ENCODE measurements at places on chromosomes 3 and 15.

DNA sequence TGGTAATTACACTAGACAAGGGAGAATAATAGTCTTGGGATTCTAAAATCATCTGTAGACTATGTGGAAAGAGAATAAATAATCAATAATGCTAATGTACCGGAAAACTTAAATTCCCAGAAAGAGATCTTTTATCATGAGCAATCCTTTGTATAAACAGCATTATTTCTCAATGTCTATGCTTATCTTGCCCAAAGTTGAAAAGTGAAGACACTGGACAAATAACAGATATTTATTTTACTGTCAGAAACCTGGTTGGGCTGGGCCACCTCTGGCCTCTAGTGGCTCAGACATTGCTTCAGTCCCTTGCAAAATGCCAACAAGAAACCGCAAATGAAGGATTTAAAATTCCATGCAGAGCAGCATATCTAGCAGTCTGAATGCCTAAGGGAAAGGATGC lies 409.9 kb downstream of the FHIT start:
- DNase-seq = no peak

DNA sequence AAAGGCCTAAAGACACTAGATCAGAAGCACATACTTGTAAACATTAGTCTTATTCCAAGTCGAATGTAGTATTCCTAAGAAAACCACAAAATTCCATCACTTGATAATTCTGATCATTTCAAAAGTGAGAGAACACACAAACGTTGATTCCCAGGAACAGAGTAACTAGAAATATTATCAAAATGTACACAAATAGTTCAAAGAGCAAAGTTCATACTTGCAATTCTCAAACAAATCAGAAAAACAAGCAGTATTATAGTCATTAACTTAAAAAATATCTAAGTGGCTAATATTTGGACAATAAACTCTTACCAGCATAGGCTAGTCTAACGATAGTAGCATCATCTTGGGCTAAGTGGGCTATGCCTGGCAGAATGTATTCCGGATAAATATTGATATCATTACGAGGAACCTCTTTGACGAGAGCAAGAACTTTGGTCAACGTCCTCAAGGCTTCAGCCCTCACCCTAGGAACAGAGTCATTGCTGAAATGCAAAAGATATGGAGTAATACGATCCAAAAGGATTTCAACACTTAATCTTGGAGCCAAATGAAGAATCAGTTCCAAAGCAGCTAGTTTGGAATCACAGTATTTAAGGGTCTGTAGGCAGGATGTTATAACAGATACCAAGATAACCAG lies 13.3 kb downstream of the PIK3R4 start:
- no peak for DNase-seq

DNA sequence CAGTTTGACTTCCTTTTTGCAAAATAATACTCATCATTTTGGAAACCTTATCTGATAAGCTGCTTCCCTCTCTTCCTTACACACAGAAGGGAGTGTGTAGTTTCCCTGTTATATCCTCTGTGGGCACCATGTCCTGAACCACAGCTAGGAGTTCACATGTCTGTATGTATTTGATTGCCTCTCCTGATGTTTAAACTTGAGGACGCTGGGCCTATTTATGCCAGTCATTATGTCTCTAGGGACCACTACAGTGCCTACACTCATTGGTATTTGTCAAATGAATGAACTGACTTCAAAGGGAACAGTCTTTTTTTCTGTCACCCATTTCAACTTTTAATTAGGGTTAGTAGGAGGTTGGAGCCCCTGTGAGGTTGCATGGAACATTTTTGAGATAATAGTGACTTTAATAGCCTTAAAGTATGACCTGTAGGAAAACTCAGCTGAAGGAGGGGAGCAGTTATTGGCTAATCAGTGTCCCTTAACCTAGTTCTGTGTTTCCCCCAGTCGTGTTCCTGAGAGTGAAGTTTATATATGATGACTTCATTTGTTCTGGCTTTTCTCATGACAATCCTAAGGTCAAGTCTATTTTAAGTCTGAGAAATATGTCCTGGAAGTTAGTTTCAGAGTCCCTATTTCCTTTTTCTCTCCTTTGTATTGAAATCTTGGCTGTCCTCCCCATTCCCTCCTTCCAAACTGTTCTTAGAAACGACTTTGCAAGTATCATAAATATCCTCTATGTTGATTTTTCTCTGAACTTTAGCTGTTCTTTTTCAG lies 28.9 kb downstream of the PDE8A start:
- peak; percentile 76 for DNase-seq

DNA sequence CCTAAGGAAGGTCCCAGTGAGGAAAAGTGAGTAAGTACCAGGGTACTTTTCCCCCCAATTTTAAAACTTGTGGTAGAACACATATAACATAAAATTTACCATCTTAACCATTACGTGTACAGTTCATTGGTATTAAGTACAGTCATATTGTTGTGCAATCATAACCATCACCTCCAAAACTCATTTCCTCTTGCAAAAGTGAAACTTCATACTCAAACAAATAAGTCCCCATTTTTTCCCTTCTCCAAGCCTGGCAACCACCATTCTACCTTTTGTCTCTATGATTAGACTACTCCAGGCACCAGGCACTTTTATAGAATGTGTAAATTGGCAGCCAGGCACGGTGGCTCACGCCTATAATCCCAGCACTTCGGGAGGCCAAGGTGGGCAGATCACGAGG lies 12.2 kb downstream of the PRC1 start:
- DNase-seq = no peak

DNA sequence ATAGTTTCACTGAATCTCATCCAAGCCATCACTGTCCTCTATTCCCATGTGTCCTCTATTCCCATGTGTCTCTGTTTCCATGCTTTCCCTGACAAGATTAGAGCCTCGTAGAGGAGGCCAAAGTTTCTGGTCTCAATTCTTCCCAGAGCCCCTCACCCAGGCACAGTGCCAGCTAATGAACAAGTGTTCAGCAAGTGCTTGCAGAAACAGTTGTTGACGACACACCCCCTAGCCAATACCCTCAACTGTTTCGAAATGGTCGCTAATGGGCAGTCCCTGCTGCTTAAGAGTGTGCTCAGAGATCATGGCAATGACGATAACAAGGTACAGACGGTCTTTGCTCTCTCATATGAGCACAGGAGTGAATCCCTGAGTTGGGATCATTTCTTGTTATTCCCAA lies 73.4 kb downstream of the FAM174B start:
- no peak for DNase-seq

DNA sequence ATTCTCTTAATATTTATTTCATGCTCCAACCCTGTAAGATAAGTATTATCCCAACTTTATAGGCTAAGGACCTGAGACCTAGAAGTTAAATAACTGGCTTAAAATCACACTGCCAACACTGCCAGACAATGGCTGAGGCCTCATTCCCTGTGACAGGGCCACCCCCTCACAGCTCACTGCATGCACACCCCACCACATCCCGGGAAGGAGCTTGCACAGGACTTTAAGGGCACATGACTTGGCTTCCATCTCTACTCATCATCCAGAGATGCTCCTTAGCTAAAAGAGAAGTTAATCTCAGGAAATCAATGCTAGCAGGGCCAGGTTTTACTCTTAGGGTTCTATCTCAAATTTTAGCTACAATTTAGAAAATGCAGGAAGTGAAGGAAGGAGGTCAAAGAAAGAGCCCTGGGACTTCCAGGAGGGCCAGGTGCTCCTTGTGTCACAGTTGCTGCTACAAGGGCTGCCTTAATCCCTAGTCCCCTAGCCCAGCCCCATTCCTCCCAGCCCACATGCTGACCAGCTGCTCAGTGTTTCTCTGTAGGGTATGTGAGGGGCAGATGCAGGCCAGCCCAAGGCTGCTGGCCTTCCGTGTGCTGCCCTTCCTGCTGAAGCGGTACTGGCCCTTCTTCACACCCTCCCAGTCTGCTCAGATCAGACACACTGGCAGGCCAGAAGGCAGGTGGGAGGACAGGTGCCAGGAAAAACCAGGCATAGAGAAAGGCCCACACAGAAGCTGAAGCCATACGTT lies 53.5 kb downstream of the WWTR1 start:
- no peak for DNase-seq

GRCh38 chr3:127789051-127789450 lies 33.3 kb downstream of the MGLL start:
- no peak for DNase-seq

DNA sequence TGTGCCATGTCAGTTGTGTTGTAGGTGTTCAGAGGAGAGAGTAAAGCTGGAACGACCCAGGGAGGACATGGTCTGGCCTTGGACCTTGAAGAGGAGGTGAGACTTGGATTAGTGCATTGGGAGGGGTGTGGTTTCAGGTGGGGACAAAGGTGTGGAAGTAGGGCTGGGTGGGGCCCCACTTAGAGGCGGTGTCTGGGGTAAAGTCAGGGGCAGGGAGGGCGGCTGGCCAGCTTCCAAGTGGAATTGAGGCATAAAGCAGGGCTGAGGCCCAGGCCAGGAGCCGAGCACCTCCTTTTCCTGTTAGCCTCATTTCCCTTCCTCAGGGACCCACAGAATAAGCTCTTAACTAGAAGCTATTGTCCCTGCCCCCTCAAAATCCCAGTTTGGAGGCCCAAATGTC lies 36.2 kb upstream of the FLNB start:
- no peak for DNase-seq

DNA sequence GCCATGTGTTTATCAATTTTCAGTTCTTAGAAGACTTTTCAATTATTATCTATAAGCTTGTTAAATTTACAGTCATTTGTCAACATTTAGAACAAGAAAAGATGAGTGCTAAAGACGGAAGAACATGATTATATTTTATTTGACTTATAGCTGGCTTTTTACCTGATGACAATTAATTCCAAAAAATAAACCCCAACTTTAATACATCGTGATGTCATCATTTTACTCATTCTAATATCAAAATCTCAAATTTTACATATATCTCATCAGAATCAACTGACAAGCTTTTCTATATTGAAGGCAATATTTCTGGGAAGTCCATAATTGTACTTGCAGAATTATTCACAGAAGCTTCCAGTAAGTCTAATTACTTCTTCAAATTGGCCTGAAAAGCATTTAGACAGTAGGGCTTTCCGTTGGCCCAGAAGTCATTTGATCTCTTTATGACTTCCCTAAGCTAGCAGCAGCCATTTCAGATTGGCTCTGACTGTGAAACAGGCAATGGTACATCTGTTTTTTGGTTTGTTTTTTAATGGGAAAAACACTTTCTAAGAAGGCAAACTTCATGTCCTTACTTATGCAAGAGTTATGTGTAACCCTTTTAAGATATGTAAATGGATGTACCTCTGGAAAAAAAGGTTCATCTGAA lies 234.7 kb upstream of the PLSCR5 start:
- no peak for DNase-seq

DNA sequence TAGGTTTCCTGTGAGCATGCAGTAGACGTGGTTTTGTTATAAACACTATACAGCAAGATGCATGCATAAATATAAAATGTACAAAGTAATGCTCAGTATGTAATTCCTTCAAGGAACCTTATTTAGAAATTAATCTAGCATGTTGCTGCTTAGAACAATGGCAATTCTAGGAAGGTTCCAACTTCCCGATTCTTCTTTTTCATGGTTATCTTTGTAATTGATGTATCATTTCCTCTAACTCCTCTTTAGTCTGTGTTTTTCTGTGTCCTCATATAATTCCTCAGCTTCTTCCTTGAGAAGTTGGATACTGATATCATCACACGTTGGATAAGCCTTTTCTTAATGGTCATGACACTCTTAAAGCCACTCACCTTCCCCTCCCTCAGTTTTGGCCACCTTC lies 3.5 kb downstream of the TSEN2 start:
- no peak for DNase-seq

- DNase-seq = no peak
Measured at GRCh38 chr3:30370681-30371271, 235.6 kb upstream of the TGFBR2 start.

DNA sequence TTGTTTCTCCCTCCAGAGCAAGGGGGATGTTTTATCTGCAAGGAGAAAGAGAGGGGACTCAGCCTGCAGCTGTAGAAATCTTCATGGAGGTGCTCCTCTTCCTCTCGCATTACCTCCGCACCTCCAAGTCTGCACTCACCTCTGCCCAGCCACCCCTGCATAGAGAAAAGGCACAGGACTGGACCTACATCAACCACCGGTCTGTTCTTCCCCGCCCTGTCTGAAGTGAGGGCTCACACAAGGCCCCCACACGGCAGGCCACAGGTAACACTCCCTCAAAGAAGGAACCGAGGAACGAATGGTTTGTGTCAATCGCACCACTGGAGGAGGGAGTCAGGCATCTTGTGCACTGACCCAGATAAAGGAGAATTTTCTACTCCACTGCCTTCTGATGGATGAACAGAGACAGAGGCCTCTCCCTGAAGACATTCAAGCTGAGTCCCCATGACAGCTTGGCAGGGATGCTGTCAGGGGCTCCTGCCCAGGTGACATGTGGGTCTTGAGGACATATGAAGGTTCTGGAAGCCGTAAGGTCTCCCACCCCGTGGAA lies 260.3 kb downstream of the XXYLT1 start:
- DNase-seq = no peak

GRCh38 chr3:171380711-171381425 lies 79.3 kb downstream of the TNIK start:
- DNase-seq = peak; percentile 81

DNA sequence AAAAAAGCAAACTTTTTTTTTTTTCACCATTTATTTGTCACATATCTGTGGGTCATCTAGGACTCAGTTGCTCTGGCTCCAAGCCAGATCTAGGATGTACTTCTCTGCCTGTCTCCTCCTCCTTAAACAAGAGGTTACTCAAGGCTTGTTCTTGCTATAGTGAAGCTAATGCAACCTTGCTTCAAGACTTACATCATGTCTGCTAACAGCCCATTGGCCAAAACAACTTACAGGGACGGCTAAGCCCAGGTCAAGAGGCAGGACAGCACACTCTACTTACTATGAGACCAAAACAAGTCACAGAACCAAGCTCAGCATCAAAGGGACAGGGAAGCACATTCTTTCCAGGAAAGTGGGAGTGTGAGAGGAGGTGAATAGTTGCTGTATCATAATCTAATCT lies 123.8 kb upstream of the BNIP2 start:
- no peak for DNase-seq

GRCh38 chr3:13019243-13020095 lies 53.8 kb downstream of the IQSEC1 start:
- DNase-seq = no peak

GRCh38 chr3:10421996-10422395 lies 83.4 kb downstream of the ATP2B2 start:
- peak; percentile 83 for DNase-seq

- no peak for DNase-seq
Measured at GRCh38 chr3:52986049-52986448, 59.8 kb downstream of the SFMBT1 start.

- DNase-seq = no peak
Measured at GRCh38 chr15:67022587-67023105, 42.8 kb upstream of the SMAD3 start.

GRCh38 chr3:32283304-32283703 lies 44.8 kb downstream of the CMTM8 start:
- DNase-seq = no peak

DNA sequence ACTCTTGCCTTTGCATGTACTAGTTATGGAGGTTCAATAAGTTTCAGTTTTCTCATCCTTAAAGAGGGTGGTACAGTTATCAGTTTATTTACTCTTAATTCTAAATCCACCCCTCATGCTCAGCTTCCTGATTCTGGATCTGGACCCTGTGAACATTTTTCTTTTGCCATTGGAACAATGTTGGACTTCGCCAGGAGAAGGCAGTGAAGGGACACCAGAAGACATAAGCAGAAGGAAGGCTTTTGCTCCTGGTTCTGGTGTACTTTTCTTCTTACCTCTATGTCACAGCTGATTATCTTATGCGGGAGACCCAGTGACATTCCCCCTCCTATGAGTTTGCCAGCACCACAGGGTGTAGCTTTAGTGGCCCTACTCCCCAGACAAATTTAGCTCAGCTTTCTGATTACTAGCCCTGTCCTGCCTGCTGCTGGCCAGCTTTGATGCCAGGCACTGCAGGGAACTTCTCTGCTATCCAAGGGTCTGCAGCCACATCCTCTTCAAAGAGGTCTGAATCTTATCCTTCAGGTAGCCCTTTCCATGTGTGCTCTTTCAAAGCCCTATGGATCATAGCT lies 466.3 kb upstream of the EPHA3 start:
- DNase-seq = no peak
